ENCODE measurements at places on chromosomes 7 and 10. TPM values are rescaled to one million over a fixed set of nuclear protein-coding genes. Genes with fewer than 3 reads are reported as not detected.
A peak's percentile ranks its signal among the peaks of the same experiment; 100 is the strongest.

The FAM237B gene
- total RNA-seq = not detected

DNA sequence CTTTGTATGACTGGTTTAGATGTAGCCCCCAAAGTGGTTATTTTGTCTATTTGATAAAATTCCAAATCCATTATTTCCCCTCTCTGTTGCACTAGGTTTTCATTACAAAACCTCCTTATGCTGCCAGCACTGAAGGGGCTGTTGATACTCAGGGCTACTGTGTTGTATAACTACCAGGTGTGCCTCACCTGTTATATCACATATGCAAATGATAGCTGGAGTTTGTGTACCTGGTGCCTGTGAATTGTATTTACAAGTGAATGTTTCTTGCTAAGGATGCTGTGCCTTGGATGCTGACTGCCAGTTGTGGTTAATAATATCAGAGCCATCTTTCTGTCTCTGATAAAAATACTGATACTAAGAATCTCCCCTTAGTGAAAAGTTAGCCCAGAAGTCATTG, 84.8 kb upstream of the CCDC6 start:
- H3K4me1 ChIP-seq = no peaks in the 10 kb centered on the region
- H3K27ac ChIP-seq = no peak overlapping the region
- H3K27me3 ChIP-seq = no peaks in the 10 kb centered on the region
- DNase-seq = no peak
- no peak overlapping the region for H3K4me3 ChIP-seq

The TEX36 gene
- total RNA-seq = not detected

The SPDYE9 gene
- not detected for total RNA-seq

The HDAC9 gene
- total RNA-seq = 22.1 TPM

DNA sequence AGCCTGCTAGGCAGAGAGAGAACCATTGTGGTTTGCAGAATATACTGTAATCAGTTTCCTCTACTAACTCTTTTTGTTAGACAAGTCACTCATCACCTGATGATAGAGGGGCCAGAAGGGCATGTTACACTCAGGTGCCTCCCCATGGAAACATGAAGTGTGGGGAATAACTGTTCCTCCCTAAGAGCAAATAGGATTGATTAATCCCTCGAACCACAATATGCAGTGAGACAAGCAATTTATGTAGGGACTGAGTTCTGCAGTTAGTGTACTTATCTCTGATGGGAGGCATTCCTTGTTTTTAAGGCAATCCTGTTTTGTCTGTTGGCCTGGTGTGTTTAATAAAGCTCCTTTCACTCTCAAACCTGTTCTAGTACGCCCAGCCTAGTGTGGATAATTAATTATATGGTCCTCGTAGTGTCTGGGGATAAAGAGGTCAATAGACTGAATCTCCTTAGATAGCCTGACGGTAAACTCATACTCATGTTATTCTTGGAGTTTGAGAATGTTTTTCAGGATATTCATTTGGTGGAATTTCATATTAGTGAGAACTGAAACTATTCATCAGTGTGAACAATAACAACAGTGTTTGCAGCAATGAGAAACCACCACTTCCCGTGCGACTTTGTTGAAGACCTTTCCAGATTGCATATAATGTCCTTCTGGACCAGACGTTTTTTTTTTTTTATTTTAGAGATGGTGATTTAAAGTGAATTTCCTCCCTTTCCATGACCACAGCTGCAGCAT, 344.8 kb upstream of the FZD8 start:
- H3K27me3 ChIP-seq = no peaks in the 10 kb centered on the region
- H3K4me3 ChIP-seq = no peak overlapping the region
- no peak overlapping the region for H3K27ac ChIP-seq
- no peaks in the 10 kb centered on the region for H3K4me1 ChIP-seq
- no peaks in the 10 kb centered on the region for H3K36me3 ChIP-seq

GRCh38 chr10:26365681-26366358, 72.3 kb upstream of the APBB1IP start:
- no peak overlapping the region for H3K27ac ChIP-seq
- no peak overlapping the region for H3K4me3 ChIP-seq
- no peaks in the 10 kb centered on the region for H3K36me3 ChIP-seq
- DNase-seq = no peak

The CASD1 gene
- total RNA-seq = 22.8 TPM

- H3K4me3 ChIP-seq = no peak overlapping the region
- no peak for DNase-seq
- no peaks in the 10 kb centered on the region for H3K27me3 ChIP-seq
- no peak overlapping the region for H3K27ac ChIP-seq
- H3K4me1 ChIP-seq = peaks cover 5% of the 10 kb centered on the region
Observed at GRCh38 chr7:988963-989529, 6.1 kb downstream of the CYP2W1 start.

The CNPY1 gene
- not detected for total RNA-seq

GRCh38 chr10:28714401-28715053, 37.2 kb downstream of the BAMBI start:
- no peak overlapping the region for H3K27ac ChIP-seq
- H3K27me3 ChIP-seq = no peaks in the 10 kb centered on the region
- no peak for DNase-seq
- H3K36me3 ChIP-seq = no peaks in the 10 kb centered on the region
- H3K4me3 ChIP-seq = no peak overlapping the region
- peaks cover 5% of the 10 kb centered on the region for H3K4me1 ChIP-seq

GRCh38 chr7:33750177-33750576, 155.2 kb upstream of the BMPER start:
- no peak overlapping the region for H3K27ac ChIP-seq
- no peaks in the 10 kb centered on the region for H3K36me3 ChIP-seq
- no peaks in the 10 kb centered on the region for H3K4me1 ChIP-seq
- H3K27me3 ChIP-seq = no peaks in the 10 kb centered on the region

DNA sequence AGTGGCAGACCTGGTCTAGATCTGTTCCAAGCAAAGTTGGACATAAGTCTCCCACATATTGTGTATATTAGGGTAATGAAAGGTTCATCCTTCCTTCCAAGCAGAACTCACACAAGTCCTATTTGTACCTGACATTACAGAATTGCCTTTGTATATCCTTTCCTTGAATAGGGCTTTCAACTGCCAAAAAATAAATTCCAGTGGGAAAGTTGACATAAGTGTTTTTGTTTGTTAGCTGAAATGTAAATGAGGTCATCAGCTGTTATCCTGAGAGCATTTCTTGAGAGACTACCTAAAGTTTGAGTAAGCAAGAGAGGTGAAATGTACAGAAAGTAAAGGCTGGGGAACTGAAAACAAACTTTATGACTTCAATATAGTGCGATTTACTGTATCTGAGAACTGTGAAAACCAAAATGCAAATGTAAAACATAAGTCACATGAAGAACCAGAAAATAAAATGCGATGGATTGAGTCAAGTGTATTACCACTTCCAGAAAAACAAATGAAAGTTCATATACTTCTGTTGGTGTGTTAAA, 527.3 kb upstream of the SEMA3D start:
- no peak for DNase-seq
- no peaks in the 10 kb centered on the region for H3K4me1 ChIP-seq
- no peak overlapping the region for H3K4me3 ChIP-seq
- H3K27me3 ChIP-seq = no peaks in the 10 kb centered on the region
- H3K27ac ChIP-seq = no peak overlapping the region

The MMD2 gene
- total RNA-seq = not detected

DNA sequence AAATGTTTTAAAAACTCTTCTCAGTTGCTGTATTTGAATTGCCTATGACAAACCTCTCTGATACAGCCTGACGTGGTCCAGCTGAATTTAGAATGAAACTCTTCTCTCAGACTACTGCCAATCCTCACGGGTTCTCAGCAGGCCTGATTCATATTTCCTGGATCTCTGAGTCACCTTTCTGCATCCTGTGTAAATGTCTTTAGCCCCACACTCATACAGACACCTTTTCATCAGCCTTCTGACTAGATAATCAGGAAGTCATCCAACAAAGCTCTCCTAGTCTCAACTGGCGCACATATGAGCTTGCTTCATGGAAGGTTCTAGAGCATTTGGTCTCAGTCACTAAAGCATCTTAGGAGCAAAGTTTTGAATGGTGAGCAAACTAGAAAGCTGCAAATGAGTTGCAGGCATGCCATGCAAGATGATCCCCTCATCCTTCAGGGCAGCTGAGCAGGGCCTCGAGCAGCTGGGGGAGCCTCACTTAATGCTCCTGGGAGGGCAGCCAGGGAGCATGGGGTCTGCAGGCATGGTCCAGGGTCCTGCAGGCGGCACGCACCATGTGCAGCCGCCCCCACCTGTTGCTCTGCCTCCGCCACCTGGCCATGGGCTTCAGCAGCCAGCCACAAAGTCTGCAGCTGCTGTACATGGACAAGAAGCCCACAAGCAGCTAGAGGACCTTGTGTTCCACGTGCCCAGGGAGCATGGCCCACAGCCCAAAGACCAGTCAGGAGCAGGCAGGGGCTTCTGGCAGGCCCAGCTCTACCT, 182.8 kb downstream of the ARHGAP12 start:
- H3K4me1 ChIP-seq = no peaks in the 10 kb centered on the region
- H3K27me3 ChIP-seq = no peaks in the 10 kb centered on the region
- no peak overlapping the region for H3K4me3 ChIP-seq
- no peak for DNase-seq

- no peaks in the 10 kb centered on the region for H3K27me3 ChIP-seq
- H3K36me3 ChIP-seq = no peaks in the 10 kb centered on the region
- peak; percentile 55 for DNase-seq
- H3K4me3 ChIP-seq = no peak overlapping the region
Observed at GRCh38 chr10:15745751-15746150, 26.0 kb upstream of the ITGA8 start.

Measured in kidney (tissue), 22 donors.